AG04449 (cell line): ENCODE measurements at places on chromosomes 2 and 18.

DNA sequence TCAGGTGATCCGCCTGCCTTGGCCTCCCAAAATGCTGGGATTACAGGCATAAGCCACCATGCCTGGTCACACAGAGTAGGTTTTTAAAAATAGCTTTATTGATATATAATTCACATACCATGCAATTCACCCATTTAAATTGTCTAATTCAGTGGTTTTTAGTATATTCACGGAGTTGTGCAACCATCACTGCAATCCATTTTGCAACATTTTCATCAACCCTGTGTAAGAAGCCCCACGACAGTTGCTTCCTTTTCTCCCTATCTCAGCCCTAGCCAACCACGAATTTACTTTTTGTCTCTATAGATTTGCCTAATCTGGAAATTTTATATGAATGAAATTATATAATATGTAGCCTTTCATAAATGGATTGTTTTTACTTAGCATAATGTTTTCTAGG lies 266.4 kb downstream of the NAPG start:
- DNase-seq = no peak

DNA sequence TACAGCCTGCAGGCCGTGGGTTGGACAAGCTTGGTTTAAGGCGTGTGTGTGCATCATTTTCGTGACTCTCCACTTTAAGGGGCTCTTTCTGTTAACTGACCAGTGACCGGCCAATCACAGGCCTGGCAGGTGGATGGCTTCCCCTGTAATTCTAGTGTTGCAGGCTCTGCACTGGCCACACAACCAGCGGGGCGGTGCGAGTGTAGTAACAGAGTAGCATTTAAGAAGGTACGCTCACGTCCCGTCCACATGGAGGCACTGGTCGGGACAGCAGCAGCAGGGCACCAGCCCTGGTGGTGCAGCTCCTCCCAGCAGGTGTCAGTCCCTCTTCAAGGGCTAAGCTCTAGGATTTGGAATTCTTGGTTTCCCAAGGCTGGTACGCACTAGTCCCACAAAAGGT lies 8.0 kb upstream of the ANO7 start:
- no peak for DNase-seq

GRCh38 chr2:178943745-178944144 lies 106.2 kb downstream of the CCDC141 start:
- no peak for DNase-seq

GRCh38 chr2:188475945-188476344 lies 184.3 kb downstream of the GULP1 start:
- no peak for DNase-seq

GRCh38 chr2:16069663-16069932 lies 129.2 kb downstream of the MYCN start:
- no peak for DNase-seq

DNA sequence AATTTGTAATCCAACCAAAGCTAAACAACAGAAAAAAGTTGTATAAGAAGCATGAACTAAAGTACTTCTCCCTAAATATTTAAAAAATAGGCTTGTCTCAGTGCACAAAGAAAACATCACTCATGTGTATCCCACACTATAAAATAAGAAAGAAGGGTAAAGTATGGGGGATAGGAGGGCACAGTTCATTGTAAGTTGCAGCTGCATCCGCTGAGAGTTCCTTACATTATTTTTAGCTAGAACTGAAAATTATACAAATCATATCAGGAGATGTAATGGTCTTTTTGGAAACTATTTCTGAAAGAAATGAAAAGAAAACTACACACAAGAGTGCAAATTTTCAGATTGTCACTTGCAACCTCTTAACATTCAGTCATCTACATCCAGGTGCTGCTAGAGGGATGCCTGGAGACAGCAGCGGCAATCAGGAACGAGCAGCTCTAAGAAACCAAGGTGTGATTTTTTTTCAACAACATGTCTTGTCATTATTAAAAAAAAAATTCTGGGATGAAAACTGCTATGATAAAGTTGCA lies 273.6 kb downstream of the ASXL3 start:
- no peak for DNase-seq

DNA sequence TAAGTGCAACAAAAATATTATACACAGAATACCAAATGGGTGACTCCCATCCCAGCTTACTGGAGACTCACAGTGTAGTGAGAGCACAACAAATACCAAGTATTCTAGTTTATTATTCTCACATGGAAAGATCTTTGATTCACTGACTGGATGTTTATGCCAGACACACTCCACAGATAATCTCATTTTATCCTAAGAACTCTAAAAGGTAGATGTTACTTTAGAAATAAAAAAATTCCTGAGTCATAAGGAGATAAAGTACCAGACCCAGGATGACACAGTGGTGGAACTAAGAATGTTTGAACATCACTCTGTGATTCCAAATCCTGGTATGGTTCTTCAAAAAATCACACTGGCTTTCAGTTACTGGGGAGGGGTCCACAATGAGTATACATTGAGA lies 136.2 kb downstream of the CDH2 start:
- no peak for DNase-seq

DNA sequence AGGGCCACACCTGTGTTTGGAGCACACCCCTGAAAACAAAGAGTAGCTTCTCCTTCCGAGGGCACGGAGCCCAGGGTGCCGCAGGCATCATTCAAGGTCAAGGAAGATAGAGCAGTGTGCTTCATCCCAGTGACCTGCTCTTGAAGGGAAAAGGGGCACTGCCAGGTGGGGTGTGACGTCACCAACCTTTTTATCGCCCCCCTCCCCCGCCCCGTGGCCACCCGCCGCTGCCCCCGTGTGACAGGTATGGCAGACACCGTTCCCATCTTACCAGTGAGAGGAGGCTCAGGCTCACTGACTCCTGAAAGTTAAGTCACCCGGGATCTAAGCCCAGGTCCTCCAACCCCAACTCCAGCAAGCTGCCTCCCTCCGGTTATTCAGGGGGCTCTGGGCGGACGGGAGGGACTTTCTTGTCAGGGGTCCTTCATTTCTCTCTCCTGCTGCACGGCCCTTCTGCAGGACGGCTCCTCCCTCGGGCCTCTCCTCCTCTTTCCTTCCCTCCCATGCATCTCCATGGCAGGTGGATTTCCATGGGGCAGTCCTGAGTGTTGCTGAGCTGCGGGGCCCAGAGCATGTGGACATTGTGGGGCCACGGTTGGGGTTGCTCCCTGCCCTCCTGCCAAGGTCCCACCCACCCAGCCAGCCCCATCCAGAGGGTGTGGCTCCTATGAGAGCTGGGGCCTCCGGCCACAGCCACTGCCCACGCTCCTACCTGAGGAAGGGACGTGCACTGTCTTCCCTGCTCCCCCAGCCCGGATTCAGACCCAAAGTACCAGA lies 114.1 kb upstream of the HDAC4 start:
- no peak for DNase-seq
